Stimulated activated CD4-positive, alpha-beta T cell treated with anti-CD3 and anti-CD28 coated beads, Interleukin-1b, Interleukin-23, amount 100 ng/mL, for 1 hour (primary cell): ENCODE measurements at places on chromosomes 5 and 9.

- no peak for DNase-seq
Observed at GRCh38 chr5:78236046-78236445, 58.5 kb downstream of the AP3B1 start.

GRCh38 chr9:105132606-105133005 lies 111.8 kb upstream of the SLC44A1 start:
- DNase-seq: no peak

- DNase-seq: no peak
Observed at GRCh38 chr5:105739732-105740131, 1931.0 kb downstream of the EFNA5 start.

- DNase-seq: no peak
Observed at GRCh38 chr5:102600964-102601363, 102.2 kb upstream of the SLCO6A1 start.

DNA sequence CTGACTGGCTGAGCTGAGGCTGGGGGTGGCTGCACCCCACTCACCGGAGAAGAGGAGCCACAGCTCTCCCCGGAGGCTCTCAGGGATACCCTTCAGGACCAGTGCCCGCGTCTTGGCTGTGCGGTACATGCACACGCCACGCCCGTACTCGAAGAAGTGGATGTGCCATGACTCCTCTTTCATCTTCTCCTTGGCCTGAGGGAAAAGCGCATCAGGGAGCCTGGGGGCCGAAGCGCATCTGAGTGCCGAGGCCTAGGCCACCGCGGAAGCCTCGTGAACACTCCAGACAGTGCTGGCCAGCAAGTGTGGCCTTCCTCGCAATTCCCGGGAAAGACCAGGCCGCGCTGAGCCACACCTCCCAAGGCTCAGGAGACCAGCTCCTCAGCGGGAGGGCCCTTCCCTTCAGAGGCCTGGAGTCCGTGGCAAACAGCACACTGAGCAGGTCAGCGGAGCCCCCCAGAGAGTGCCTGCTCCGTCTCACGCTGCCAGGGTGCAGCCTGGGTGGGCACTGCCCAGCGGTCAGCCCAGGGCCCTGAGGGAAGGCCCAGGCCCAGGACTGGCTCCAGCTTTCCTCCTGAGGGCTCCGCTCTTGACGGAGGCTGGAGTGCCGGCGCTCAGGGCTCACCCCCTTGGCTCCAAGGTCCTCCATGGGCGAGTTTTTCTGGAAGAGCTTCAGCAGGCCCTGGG lies 20.5 kb upstream of the MRNIP start:
- no peak for DNase-seq

- DNase-seq: no peak
Observed at GRCh38 chr5:135589152-135589551, 10.4 kb upstream of the CXCL14 start.

- no peak for DNase-seq
Observed at GRCh38 chr9:16154521-16155078, 601.8 kb downstream of the CCDC171 start.

GRCh38 chr5:146789712-146790653 lies 88.6 kb downstream of the PPP2R2B start:
- no peak for DNase-seq

GRCh38 chr5:160284291-160284873 lies 28.0 kb downstream of the CCNJL start:
- no peak for DNase-seq

- no peak for DNase-seq
Observed at GRCh38 chr5:66739951-66740350, 143.8 kb downstream of the MAST4 start.

DNA sequence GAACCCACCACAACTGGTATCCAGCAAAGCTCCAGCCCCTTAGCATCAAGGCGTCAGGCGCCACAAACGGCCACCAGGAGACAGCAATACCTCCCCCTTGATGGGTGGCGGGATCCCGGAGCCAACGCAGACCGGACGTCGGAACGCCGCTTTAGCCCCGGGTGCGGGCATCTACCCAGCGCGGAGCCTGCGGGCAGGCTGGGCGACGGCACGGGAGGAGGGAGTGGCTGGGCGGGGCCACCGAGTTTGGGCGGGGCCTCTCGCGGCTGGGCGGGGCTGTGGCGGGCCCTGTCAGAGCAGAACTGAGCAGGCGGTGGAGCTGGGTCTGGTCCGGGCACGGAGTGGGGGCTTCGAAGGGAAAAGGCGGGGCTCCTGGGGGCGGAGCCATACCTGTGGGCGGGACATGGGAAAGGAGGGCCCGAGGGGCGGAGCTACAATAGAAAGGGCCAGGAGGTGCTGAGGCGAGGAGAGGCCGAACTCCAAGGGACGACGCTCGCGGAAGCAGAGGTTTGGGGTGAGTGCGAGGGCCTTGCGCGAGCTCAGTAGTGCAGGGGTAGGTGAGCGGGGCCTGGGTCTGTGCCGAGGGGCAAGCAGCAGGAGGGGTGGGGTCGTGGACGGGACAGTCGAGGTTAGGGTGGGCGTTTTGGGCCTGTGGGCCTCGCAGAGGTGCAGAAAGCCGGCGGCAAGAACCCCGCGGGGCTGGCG lies 40.2 kb upstream of the GARNL3 start:
- DNase-seq: peak; percentile 69

DNA sequence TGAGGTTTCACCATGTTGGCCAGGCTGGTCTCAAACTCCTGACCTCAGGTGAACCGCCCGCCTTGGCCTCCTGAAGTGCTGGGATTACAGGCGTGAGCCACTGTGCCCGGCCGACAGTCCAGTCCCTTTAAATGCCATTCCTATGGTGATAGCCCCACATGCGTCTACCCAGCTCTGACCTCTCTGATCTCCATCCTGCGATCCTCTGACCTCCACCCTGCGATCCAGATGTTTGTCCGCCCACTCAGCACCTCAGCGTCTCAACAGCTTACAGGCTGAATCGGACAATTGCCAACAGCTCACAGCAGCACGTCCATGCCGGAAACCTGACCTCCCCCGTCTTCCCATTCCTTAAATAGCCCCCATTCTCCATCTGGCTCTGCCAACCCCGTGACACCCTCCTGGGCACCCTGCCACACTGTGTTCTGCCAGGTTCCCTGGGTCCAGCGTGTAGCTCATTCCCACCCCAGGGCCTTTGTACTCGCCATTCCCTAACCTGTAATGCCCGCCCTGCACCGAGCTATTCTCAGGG lies 44.0 kb upstream of the RNU6ATAC start:
- DNase-seq: no peak

GRCh38 chr5:15004506-15004905 lies 132.9 kb upstream of the ANKH start:
- no peak for DNase-seq
